ENCODE measurements at places on chromosomes 11 and 22. TPM values are rescaled to one million over a fixed set of nuclear protein-coding genes. Genes with fewer than 3 reads are reported as not detected.

The SLC17A6 gene
- not detected for polyA plus RNA-seq

The OR52H1 gene
- not detected for polyA plus RNA-seq

DNA sequence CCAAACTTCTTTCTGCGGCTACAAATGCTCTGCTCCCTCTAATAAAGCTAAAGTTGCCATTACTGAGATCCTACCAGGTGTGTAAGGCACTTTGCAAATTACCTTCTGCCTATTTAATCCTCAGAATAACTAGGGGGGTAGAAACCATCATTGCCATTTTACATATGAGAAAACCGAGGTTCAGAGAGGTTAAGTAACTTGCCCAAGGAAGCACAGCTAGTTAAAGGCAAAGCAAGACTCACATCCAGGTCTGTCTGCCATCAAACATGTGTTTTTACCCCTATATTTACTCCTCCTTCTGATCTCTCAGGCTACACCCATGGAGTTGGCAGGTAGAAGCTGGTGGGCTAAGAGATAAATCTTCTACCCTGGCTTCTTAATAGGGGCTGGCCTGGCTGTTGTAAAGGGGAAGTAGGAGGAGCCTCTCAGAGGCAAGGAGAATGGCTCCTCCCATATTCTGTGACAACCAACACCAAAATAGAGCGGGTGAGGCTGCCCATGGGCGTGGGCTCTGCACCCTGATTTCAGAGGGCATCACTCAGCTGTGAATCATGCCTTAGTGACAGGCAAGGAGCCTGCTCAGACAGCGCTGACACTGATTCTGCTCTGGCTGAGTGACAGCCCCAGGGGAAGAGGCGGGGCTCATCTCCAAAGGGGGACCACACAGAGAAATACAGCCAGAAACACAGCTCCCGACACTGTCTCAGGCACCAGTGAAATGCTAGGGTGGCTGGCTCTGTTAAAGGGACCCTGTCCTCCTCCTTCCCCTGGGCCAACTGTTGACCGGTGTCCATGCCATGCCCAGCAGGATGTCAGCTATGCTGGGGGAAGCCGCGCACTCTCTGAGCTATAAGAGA lies 106.8 kb downstream of the ABTB2 start:
- DNase-seq, result peak; percentile 58

- no peak for DNase-seq
These were observed 117.8 kb downstream of the NAT10 start for GRCh38 chr11:34223021-34223813.

The HEPACAM gene
- not detected for polyA plus RNA-seq

- DNase-seq, result no peak
These were observed 1.9 kb upstream of the CHKA start for GRCh38 chr11:68122936-68123539.

GRCh38 chr11:47215366-47215910 lies 664 bp downstream of the DDB2 start:
- no peak for DNase-seq
